Cardiac atrium fibroblast (primary cell): ENCODE measurements at places on chromosomes 7 and 10. TPM values are rescaled to one million over a fixed set of nuclear protein-coding genes. Genes with fewer than 3 reads are reported as not detected.

The OR2A42 gene
- not detected in 2 replicates for total RNA-seq

The STEAP1 gene
- 29.4 and 72.7 TPM in 2 replicates for total RNA-seq

The TUBB8 gene
- total RNA-seq, result not detected in 2 replicates

The DDIT4 gene
- total RNA-seq, result 708 and 719 TPM in 2 replicates

The RELN gene
- total RNA-seq, result under 0.01 and 0.18 TPM in 2 replicates

The CAV2 gene
- 66.9 and 76.2 TPM in 2 replicates for total RNA-seq

The TAC1 gene
- 5.2 TPM in 1 of 2 replicates, not detected in the other for total RNA-seq

The SFRP5 gene
- total RNA-seq, result 0.90 and 6.6 TPM in 2 replicates
